ENCODE measurements at places on chromosomes 5 and 9.

GRCh38 chr5:167332309-167332708, 959.1 kb upstream of the WWC1 start:
- no peak for DNase-seq

DNA sequence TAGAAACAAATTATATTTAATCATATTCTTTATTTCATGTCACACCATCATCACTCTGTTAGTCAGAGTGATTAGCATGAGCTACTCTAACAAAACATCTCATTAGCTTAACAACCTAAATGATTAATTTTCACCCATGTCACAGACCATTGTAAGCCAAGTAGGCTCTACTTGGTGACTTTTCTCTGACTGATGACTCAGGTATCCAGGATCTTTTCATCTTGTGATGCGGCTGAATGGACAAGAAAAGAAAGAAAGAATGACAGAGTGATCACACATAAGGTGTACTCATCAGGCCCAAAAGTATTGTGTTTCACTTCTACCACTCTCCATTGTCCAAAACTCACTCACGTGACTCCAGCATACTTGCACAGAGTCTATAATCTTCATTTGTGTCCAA, 299.3 kb downstream of the ANXA1 start:
- peak; percentile 16 for DNase-seq

GRCh38 chr9:38039090-38039906, 29.7 kb downstream of the SHB start:
- DNase-seq: peak; percentile 70

GRCh38 chr5:162230348-162230747, 162.8 kb downstream of the GABRG2 start:
- no peak for DNase-seq

- no peak for DNase-seq
Measured at GRCh38 chr9:92422611-92423338, 1.5 kb downstream of the OMD start.

DNA sequence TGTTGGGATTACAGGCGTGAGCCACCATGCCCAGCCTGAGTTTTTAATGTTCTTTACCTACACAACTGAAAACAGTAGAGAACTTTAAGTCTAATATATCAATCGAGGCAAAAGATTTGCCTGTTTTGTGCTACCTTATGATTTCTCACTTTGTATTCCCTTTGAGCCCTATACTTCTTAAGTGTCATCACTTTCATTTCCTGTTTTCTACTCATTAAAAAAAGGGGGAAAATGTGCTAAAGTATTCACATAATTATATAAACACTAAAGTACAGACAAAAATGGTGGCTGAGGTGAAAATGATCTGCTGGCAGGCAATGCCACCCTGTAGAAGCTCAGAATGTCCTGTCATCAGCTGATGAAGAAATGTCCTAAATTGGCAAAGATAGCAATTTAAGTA, 23.6 kb downstream of the ATG10 start:
- DNase-seq: no peak

Measured in Daoy (cell line).